ENCODE measurements at places on chromosomes 11 and 22.

- no peaks in the 10 kb centered on the region for H3K36me3 ChIP-seq
- H3K27ac ChIP-seq, result no peak overlapping the region
- DNase-seq, result no peak
- H3K4me1 ChIP-seq, result no peaks in the 10 kb centered on the region
These were observed 125.7 kb downstream of the TRIM29 start for GRCh38 chr11:120012245-120012644.

- peaks cover 81% of the 10 kb centered on the region for H3K4me1 ChIP-seq
- DNase-seq, result no peak
- H3K36me3 ChIP-seq, result no peaks in the 10 kb centered on the region
- no peak overlapping the region for H3K4me3 ChIP-seq
- H3K27ac ChIP-seq, result no peak overlapping the region
These were observed 14.2 kb downstream of the BMAL1 start for GRCh38 chr11:13291800-13292199.

GRCh38 chr11:289398-289711, 429 bp downstream of the PGGHG start:
- H3K36me3 ChIP-seq, result no peaks in the 10 kb centered on the region
- peak; percentile 52 for DNase-seq
- H3K4me3 ChIP-seq, result peak overlapping the region; percentile 72
- H3K4me1 ChIP-seq, result no peaks in the 10 kb centered on the region
- no peak overlapping the region for H3K27ac ChIP-seq

DNA sequence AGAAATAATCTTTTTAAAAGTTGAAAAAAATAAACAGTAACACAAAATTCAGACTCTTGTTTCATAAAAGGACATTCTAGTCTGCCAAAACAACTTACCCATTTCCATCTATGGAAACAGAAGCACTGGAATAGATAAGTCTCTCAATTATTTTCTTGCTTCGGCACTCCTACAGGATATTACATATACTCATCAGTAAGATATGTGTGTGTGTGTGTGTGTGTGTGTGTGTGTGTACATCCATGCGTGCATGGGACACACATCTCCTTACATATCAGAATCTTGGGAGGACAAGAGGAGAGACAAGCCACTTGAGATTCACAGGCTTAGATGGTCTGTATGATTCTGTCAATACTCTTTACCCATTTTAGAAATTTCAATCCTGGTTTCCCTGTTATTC, 144.6 kb downstream of the ATG16L2 start:
- no peak overlapping the region for H3K27ac ChIP-seq
- DNase-seq, result no peak
- no peaks in the 10 kb centered on the region for H3K36me3 ChIP-seq
- peaks cover 24% of the 10 kb centered on the region for H3K4me1 ChIP-seq

DNA sequence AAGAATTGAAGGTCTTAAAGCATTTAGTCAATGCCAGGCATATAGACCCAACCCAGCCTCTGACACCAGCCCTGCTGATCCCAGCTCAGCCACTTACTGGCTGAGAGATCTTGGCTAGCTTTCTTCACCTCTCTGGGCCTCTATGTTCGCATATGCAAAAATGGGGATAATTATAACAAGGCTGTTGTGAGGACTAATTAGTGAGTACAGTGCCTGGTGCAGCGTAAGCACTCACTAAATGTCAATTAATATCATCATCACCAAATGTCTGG, 10.5 kb downstream of the CHST1 start:
- DNase-seq, result no peak
- H3K27me3 ChIP-seq, result peaks cover 19% of the 10 kb centered on the region
- peaks cover 20% of the 10 kb centered on the region for H3K4me1 ChIP-seq
- H3K4me3 ChIP-seq, result no peak overlapping the region
- no peaks in the 10 kb centered on the region for H3K36me3 ChIP-seq

GRCh38 chr22:18035751-18036150, 11.4 kb upstream of the MICAL3 start:
- peak; percentile 95 for DNase-seq
- no peaks in the 10 kb centered on the region for H3K27me3 ChIP-seq
- H3K4me1 ChIP-seq, result peaks cover 33% of the 10 kb centered on the region
- H3K4me3 ChIP-seq, result no peak overlapping the region
- H3K27ac ChIP-seq, result peak overlapping the region; percentile 76

DNA sequence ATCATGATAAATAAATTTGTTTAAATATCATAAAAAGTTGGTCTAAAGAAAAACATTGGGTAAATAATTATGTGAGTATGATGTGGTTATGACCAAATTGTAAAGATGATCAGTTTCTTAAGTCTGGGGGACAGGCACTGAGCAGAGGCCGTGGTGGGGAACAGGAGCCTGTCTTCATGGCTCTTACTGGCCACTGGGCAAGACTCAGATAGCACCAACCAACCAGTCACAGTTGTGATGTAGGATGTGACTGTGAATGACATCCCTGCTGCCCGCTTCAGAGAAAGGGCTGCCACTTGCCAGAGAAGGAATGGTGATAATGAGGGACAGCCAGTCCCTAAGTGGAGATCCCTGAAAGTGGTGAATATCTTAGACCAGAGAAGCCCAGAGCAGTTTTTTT, 7.0 kb downstream of the PTPRJ start:
- no peak overlapping the region for H3K27ac ChIP-seq
- no peaks in the 10 kb centered on the region for H3K36me3 ChIP-seq
- DNase-seq, result no peak
- H3K27me3 ChIP-seq, result no peaks in the 10 kb centered on the region
- H3K4me1 ChIP-seq, result peaks cover 13% of the 10 kb centered on the region

DNA sequence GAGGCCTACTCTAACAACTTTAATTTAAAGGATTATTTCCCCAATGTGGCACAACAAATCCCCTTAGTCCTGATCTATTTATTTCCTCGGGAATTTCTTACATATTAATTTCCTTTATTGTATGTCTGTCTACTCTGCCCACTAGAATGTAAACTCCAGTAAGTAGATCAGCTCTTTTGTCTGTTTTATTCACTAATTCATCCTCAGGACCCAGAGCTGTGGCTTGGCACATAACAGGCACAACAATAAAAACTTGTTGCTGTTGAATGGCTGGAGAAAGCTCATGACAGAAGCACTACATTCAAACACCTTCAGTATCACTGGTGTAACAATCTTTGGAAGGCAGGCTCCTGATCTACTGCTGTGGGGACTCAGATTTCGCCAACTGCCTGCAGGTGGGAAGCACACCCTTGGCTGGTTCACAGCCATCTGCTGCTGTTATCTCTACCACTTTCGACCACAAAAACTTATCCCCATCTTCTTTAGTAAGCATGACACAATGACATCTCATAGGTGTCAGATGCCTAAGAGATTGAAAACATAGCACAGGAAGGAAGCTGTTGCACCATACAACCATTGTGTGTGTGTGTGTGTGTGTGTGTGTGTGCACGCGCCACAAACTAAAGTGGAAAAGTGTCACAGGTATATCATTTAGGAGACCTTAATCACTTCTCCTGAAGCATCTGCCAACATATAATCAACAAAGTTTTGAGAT, 11.9 kb downstream of the HIRA start:
- no peak overlapping the region for H3K27ac ChIP-seq
- no peak for DNase-seq
- H3K4me1 ChIP-seq, result peaks cover 15% of the 10 kb centered on the region
- H3K27me3 ChIP-seq, result no peaks in the 10 kb centered on the region
- peaks cover 5% of the 10 kb centered on the region for H3K36me3 ChIP-seq

DNA sequence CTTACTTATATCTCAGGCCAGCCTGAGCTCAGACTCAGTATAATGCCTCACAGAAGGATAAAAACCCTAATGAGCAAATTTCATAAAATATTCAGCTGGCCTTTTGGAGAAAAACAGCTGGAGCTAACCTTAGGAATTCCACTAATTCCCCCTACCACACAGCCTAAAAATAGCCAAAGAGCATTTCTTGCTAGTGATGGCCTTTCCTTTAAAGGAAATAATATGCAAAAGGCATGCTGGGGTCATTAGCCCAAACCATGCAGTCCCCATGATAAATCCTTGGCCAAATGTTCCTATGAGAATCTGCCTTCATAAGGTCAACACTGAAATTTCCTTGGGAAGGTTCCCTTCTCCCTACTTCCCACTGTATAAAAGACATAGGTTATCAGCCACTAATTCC, 38.2 kb downstream of the SYTL2 start:
- no peak overlapping the region for H3K4me3 ChIP-seq
- H3K36me3 ChIP-seq, result no peaks in the 10 kb centered on the region
- no peaks in the 10 kb centered on the region for H3K27me3 ChIP-seq
- no peaks in the 10 kb centered on the region for H3K4me1 ChIP-seq

DNA sequence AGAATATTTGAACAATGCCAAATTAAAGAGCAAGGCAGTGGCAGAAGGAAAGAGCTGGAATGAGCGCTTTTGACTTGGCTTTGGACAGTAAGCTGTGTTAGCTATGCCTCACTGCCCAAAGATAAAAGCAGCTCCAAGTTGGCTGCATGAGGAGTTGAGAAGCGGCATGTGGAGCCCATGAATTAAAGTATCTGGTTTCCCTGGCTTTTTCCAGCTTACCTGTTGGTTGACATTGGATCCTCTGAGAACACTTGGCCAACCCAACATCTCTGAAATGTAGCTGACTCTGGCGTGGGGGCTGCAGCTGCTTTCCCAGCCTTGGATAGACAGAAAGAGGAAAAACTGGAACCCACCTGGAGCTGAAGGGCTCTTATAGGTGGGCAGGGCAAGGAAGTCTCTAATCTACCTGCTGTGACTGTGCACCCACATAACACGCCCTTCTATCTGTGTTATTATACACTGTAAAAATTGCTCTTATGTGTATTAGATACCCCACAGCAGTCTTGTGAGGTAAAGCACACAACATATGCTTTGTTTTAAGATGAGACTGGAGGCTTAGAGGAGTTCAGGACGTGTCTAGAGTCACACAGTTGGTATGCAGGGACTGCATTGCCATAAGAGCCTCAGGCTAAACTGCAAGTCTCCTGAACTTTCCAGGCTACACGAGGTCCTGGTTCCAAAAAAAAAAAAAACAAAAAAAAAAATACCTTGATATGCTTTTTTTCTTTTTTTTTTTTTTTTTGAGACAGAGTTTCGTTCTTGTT, 5.8 kb downstream of the UBASH3B start:
- no peaks in the 10 kb centered on the region for H3K27me3 ChIP-seq
- no peak overlapping the region for H3K4me3 ChIP-seq
- no peak overlapping the region for H3K27ac ChIP-seq
- no peaks in the 10 kb centered on the region for H3K36me3 ChIP-seq

GRCh38 chr11:34457607-34458006, 18.9 kb downstream of the CAT start:
- H3K36me3 ChIP-seq, result peaks cover 100% of the 10 kb centered on the region
- no peak for DNase-seq
- H3K4me3 ChIP-seq, result no peak overlapping the region
- peaks cover 12% of the 10 kb centered on the region for H3K4me1 ChIP-seq

DNA sequence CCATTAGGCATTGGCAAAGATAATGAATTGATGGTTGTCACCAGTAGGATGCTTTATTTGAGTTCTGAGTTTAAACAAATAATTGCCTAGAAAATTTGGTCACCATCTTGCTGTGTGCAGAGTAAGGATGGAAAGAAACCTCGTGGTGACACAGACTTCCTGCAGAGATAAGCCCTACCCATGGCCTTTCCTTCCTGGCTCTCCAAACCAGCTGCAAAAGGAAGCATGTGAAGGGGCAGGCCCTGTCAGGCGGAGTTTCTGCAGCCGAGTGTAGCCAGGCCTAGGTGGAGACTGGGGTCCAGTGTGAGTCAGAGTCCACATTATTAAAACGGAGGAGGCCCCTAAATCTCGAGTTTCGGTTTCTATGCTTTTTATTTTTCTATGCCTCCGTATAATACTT, 83.1 kb upstream of the ADSL start:
- no peaks in the 10 kb centered on the region for H3K27me3 ChIP-seq
- no peak for DNase-seq
- peaks cover 28% of the 10 kb centered on the region for H3K4me1 ChIP-seq
- no peak overlapping the region for H3K4me3 ChIP-seq
- H3K36me3 ChIP-seq, result peaks cover 9% of the 10 kb centered on the region

GRCh38 chr11:10021563-10021962, 272.5 kb downstream of the SBF2 start:
- no peaks in the 10 kb centered on the region for H3K4me1 ChIP-seq
- no peak for DNase-seq
- H3K27ac ChIP-seq, result no peak overlapping the region
- H3K27me3 ChIP-seq, result no peaks in the 10 kb centered on the region
- H3K36me3 ChIP-seq, result no peaks in the 10 kb centered on the region

GRCh38 chr11:76270389-76270788, 64.1 kb upstream of the WNT11 start:
- no peak for DNase-seq
- H3K4me1 ChIP-seq, result no peaks in the 10 kb centered on the region
- no peaks in the 10 kb centered on the region for H3K27me3 ChIP-seq

GRCh38 chr22:31206896-31207687, 5.0 kb upstream of the LIMK2 start:
- peaks cover 22% of the 10 kb centered on the region for H3K4me1 ChIP-seq
- DNase-seq, result peak; percentile 63
- no peaks in the 10 kb centered on the region for H3K27me3 ChIP-seq
- H3K27ac ChIP-seq, result peak overlapping the region; percentile 58
- no peak overlapping the region for H3K4me3 ChIP-seq
- H3K36me3 ChIP-seq, result peaks cover 32% of the 10 kb centered on the region

- H3K27me3 ChIP-seq, result no peaks in the 10 kb centered on the region
- no peaks in the 10 kb centered on the region for H3K4me1 ChIP-seq
- no peaks in the 10 kb centered on the region for H3K36me3 ChIP-seq
- H3K4me3 ChIP-seq, result no peak overlapping the region
- no peak for DNase-seq
These were observed 54.0 kb downstream of the PLEKHA7 start for GRCh38 chr11:16960250-16960649.

GRCh38 chr11:8357891-8358566, 94.4 kb upstream of the LMO1 start:
- no peaks in the 10 kb centered on the region for H3K4me1 ChIP-seq
- no peak overlapping the region for H3K27ac ChIP-seq
- DNase-seq, result no peak
- no peak overlapping the region for H3K4me3 ChIP-seq

DNA sequence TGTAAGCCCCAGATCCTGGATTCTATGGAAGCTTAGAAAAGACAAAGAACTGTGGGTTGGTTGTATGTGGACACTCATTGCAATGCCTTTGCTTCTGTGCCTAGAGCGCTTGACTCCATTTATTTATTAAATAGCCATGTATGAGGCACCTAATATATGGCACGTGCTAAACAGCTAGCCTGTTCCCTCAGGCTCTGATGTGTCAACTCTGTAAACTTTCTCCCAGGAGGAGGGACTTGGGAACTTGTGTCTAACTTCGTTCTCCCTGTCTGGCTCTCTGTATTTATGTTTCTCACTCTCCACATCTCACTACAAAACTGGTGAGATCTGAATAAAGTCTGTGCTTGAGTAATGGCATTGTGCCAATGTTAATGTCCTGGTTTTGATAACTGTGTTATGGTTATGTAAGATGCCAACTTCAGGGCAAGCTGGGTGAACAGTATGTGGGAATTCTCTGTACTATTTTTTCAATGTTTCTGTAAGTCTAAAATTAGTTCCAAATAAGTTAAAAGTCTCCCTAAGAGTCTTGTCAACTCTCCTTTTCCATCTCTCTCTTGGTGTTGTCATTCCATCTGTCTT, 34.1 kb upstream of the ZBTB16 start:
- no peak overlapping the region for H3K4me3 ChIP-seq
- H3K27me3 ChIP-seq, result no peaks in the 10 kb centered on the region
- no peak overlapping the region for H3K27ac ChIP-seq
- no peaks in the 10 kb centered on the region for H3K4me1 ChIP-seq
- no peak for DNase-seq
- no peaks in the 10 kb centered on the region for H3K36me3 ChIP-seq
